ENCODE measurements at places on chromosomes 6 and 20.

DNA sequence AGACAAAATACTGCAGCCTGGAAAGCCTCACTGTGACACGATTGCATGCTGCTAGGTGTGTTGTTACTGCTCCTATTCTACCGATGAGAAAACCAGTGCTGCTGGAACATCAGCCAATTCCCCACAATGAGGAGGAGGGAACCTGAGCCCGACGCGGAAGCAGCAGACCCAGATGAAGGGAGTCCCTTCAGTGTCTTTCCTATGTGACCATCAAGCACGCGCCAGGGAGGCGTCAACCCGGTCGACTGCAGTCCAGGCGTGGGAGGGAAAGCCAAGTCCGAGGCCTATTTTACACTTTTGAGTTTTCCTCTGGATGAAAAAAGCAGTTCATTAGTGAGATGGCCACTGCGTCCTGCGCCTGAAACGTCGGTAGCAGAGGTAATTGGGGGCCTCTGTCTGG, 63.3 kb downstream of the STK35 start:
- DNase-seq, result no peak

- no peak for DNase-seq
Observed at GRCh38 chr6:140879946-140880345, 1252.8 kb upstream of the GJE1 start.

DNA sequence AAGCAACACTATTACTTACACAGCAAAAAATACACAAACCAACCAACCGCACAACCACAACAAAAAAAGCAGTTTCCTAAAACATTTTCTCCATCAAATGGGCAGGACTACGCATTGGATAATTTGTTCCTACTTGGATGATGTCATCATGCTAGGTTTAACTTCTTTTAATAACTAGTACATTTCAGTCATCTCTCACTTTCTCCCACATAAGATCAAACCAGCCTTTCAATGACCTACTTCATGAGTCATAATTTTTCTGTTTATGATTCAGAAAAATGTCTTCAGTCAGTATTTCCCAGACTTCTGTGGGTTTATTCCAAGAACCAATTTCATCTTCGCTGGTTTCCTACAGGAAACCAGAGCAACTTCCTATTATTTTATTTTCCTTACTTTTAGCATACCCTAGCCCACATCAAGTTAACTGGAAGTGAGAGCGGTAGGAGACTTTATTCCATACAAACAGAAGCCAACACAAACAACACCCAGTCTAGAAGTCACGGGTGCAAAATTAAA, 134.2 kb downstream of the GMDS start:
- no peak for DNase-seq

DNA sequence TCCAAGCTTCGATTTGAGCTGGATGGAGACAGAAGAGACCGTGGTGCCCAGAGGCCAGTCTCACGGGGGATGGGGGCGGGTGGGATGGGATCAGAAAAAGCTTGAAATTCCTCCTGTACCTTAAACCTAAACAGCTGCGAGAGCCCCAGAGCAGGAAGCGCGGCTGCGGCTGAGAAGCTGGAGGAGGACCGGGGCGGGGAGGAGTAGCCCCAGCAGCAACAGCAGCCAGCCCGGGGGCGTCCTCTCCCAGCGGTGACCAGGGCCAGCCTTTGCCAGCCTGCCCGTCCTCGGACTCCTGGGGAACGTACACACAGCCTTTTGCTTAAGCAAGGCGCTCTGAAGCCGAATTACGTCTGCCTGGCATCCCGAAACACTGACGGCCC, 17.4 kb upstream of the PRDM13 start:
- DNase-seq, result no peak
